Inflammatory macrophage treated with lipopolysaccharide for 1 hour (primary cell): ENCODE measurements at places on chromosomes 7 and 10.

GRCh38 chr10:124605001-124605370, 139.2 kb downstream of the FAM53B start:
- no peak for DNase-seq

GRCh38 chr10:1123198-1123597, 67.0 kb downstream of the WDR37 start:
- DNase-seq, result peak; percentile 90

- no peak for DNase-seq
These were observed 395.8 kb upstream of the ZMIZ1 start for GRCh38 chr10:78672918-78673317.

- DNase-seq, result no peak
These were observed 125.2 kb upstream of the NANOS1 start for GRCh38 chr10:118904286-118904685.

- DNase-seq, result no peak
These were observed 7.7 kb downstream of the ACSM6 start for GRCh38 chr10:95201736-95202135.

GRCh38 chr10:116324227-116324950, at the start of gene CCDC172:
Gene CCDC172, plus strand, starts transcription at chr10:116324448. Its CDS starts 564 bp downstream, at chr10:116325012.
- no peak for DNase-seq

- no peak for DNase-seq
These were observed 41.2 kb upstream of the PLPP4 start for GRCh38 chr10:120415709-120416330.

DNA sequence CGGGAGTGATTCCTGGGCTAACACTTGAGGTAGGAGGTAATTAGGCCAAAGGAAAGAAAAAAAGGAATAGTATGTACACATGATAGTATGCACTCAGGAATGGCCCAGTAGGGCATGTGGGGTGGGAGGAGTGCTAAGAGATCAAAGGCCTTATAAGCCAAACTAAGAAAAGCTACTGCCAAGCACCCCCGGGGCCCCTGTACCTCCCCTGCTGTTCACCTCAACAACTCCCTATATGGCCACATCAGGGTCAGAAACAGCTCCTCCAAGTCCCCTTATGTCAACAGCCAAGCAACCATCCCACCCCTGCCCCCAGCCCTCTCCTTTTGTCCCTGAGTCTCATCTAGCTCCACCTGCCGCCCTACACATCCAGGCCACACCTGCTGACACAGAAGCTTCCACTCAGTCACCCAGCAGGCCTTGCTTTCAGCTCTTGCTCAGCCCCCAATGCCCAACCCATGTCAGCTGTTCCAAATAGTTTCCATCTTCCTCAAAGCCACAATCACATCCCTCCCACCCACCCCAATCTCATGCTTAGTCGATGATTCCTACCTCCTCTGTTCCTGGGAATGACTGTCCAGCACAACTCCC, 80.2 kb downstream of the SORBS1 start:
- DNase-seq, result no peak

GRCh38 chr10:125087191-125087896, 73.0 kb downstream of the CTBP2 start:
- no peak for DNase-seq

DNA sequence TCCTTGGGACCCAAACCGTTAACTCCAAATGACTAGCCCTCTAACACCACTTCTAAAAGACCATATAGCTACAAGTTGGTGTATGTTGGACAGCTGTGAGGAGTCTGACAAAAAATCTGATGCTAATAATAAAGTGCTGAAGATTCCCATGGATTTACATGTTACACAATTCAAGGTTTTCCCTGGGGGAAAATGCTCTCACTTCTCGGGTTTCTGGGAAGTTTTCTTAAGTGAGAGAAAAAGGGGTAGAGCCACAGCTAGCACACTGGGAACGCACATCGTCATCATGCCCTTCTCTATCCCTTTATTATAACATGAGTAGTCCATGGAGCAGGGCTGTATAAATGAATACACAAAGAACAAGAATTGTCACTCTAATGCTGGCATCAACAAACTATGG, 162.1 kb downstream of the CHCHD3 start:
- no peak for DNase-seq

GRCh38 chr10:36946598-36946997, 178.8 kb upstream of the ANKRD30A start:
- DNase-seq, result no peak
